ENCODE measurements at places on chromosomes 5 and 9.

DNA sequence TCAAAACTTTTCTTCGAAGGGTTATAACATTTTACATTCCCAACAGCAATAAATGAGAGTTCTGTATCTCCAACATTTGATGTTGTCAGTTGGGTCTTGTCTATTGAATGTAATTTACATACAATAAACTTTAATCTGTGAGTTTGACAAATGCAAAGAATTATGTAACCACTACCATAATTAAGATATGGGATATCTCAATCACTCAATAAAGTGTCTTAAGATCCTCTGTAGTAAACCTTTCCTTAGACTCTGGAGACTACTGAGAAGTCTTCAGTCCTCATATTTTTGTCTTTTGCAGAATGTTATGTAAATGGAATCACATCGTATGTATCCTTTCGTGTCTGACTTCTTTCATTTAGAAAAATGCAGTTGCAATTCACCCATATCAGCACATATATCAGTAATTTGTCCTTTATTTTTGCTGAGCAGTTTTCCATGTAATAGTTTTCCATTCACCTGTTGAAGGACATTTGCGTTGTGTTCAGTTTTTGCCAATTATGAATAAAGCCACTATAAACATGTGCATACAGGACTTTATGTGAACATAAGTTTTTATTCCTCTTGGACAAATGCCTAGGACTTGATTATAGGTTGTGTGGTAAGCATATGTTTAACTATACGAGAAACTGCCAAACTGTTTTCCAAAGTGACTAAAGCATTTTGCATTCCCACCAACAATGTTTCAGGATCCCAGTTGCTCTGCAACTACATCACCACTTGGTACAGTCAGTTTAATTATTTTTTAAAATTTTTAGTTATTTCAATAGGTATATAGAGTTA lies 784.6 kb upstream of the ZNF608 start:
- no peak for DNase-seq

- DNase-seq = no peak
Observed at GRCh38 chr5:38607930-38608564, 51.6 kb upstream of the LIFR start.

GRCh38 chr5:106290841-106291240 lies 1379.9 kb downstream of the EFNA5 start:
- no peak for DNase-seq

- DNase-seq = no peak
Observed at GRCh38 chr9:120608421-120608820, 28.5 kb upstream of the CDK5RAP2 start.

DNA sequence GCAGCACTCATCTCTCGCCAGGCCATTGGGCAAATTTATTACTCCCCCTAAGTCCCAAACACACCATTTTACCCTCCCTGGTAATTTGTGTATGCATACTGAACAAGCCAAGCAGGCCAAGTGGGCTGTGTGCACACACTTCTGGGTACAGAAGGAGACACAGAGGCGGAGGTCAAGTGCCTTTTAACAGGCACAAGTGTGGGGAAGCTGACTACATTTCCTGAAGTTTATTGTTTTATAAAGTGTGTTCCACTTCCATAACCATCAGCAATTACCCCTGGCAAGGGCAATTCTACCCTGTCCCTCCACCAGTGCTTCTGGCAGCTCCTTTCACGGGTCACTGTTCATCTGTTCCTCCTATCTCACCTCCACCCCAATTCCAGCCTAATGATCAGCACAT lies 93.9 kb downstream of the SETX start:
- DNase-seq = no peak

DNA sequence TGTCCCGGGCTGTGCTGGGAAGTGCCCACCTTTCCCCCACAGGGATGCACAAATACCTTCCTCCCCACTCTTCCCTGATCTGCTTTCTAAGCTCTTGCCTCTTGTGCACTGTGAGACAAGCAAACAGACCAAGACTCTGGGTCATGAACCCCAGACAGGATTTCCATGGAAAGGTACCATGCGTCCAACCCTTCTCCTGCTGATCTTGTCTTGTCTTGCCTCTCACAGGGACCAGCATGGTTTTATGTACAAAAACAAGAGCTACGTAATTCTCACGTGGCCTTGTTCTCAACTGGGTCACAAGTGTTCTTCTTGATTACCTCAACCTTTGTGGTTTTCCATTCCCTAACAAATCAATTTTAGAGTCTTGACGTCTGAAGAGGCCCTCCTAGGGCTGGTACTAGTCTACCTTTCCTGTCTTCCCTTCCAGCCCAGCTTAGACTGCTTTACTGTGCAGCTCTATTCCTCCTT lies 176.5 kb upstream of the MAP3K1 start:
- DNase-seq = no peak

GRCh38 chr5:31059889-31060288 lies 133.6 kb upstream of the CDH6 start:
- no peak for DNase-seq

DNA sequence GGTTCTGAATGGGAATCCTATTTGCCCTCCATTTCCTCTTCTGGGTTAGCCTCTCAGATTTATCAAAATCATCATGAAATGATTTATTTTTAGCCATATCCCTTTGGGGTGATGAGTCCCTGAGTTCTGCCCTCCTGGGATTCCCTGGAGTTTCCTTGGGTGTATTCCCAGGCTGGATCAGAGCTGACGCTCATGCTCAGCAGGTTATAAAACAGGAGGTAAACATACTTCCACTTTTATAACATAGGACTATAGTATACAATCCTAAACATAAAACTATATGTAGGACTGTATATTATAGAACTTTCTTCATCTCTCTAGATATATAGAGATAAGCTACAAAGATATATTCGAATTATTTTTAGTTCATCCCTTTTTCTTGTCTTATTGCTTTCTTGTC lies 4.4 kb upstream of the PRRX2 start:
- no peak for DNase-seq

DNA sequence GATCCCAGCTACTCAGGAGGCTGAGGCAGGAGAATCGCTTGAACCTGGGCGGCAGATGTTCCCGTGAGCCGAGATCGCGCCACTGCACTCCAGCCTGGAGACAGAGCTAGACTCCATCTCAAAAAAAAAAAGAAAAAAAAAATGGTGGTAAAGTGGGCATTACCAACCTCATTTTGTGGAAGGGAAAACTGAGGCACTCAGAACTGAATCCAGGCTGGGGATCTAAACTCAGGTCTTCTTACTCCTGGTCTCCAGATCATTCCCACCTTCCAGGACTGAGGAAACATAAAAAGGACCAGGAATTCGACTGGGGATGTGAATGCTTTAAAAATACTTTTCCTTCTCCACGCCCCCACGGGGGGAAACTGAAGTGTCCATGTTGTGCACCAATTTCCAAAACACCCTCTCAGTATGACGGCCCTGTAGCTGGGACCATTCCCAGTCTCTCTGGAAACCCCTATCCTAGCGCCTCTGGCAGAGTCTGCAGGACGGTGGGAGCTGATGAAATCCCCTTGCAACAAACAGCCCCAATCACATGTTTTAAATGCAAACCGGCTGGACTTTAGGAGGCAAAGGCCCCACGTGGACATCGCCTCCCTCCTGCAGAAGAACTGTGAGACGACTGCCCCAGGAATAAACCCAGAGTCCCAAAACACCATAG lies 8.9 kb upstream of the AKNA start:
- no peak for DNase-seq

- no peak for DNase-seq
Observed at GRCh38 chr5:82345108-82345507, 67.0 kb upstream of the RPS23 start.

GRCh38 chr5:58497921-58498320 lies 6.7 kb downstream of the GAPT start:
- DNase-seq = no peak

GRCh38 chr5:66193419-66193818 lies 49.3 kb downstream of the SREK1 start:
- DNase-seq = no peak

- no peak for DNase-seq
Observed at GRCh38 chr5:62643556-62644451, 65.2 kb downstream of the LRRC70 start.

- no peak for DNase-seq
Observed at GRCh38 chr5:96337048-96337781, 95.8 kb downstream of the PCSK1 start.

- no peak for DNase-seq
Observed at GRCh38 chr5:113029614-113030013, 53.0 kb downstream of the DCP2 start.

GRCh38 chr9:83006378-83006777 lies 56.6 kb downstream of the RASEF start:
- no peak for DNase-seq

DNA sequence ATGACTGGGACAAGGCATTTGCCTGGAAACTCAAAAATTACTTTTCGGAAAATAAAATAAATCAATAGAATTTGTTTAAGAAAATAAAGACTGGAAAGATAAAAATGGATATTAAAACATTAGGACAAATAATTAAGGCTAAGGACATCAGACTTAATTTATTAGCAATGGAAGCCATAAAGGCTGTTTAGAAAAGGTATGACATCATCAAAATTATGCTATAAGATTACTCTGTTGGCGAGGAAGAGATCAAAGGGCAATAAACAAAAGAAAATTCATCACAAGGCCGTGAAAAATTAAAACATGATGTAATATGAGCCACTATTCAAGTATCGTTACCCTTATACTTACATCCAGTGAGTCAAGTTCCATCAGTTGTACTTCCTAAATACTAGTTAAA lies 2.7 kb upstream of the CDH12 start:
- no peak for DNase-seq

GRCh38 chr9:91179237-91180138 lies 182.2 kb downstream of the AUH start:
- DNase-seq = no peak

GRCh38 chr5:38883842-38884241 lies 38.0 kb downstream of the OSMR start:
- no peak for DNase-seq

DNA sequence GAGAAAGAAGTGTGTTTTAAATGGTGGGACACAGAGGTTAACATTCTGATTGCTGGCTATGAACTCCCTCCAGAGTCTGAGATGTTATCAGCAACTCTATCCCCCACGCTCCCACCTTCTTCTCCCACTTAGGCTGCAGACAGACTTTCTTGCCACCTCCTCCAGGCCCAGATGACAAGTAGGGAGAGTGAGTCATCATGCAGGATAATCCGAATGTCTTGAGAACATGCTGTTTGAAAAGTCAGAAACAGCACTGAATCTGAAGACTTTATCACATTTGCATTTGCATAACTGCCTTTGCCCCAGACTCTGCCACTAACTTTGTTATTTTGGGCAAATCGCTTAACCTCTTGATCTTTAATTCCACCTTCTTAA lies 139.8 kb downstream of the ESM1 start:
- no peak for DNase-seq

DNA sequence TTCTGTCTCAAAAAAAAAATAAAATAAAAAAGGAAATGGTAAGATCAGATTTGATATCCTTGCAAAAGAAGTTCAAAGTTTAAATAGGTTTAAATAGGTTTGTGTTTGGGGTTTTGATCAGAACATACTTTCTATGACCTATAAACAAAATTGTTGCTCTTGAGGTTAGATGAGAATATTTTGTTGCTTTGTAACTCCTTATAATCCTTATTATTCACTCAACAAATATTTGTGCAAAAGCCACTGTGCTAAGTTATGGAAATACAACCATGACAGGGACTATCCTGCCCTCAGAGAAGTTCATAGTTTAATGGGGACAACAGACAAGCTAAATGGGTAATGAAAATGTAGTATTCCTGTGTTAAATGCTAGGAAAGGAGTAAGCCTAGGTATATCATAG lies 71.5 kb downstream of the INVS start:
- DNase-seq = no peak

DNA sequence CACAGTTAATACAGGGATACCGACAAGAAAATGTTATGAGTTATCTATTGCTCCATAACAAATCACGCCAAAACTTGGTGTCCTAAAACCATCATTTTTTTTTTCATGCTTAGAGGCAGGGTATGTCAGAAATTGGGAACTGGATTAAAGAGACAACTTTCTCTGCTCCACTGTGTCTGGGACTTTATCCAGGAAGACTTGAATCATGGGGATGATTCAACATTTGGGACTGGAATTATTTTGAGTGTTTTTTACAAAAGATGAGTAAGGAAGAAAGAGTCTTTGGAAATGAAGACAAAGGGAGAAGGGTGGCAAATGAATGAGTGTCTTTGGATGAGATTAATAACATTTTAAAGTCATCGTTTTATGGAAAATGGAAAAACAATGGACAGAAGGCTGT lies 1883.7 kb upstream of the C9orf72 start:
- DNase-seq = no peak

GRCh38 chr9:27212191-27212590 lies 84.8 kb downstream of the EQTN start:
- no peak for DNase-seq

- no peak for DNase-seq
Observed at GRCh38 chr5:87411973-87412629, 629 bp downstream of the CCNH start.

- peak; percentile 26 for DNase-seq
Observed at GRCh38 chr5:57383093-57383861, 99.3 kb downstream of the ACTBL2 start.

DNA sequence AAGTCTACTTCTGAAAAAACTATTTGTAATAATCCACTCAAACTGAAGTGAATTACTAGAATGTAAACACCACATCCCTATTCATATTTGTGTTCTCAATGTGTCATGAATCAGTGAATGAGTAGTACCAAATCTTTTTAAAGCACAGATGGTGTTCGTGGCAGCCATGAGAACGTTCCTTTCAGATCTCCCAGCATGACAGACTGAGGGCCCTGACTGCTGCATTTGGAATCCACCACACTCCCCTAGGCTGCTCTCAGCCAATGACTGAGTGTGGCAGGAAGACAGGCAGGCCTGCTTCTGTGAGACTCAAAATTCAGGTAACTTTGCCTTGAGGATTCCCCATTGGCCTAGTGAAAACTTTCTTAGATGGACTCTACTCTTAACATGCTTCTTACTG lies 10.9 kb upstream of the JMY start:
- DNase-seq = no peak

GRCh38 chr5:54533541-54534190 lies 16.1 kb downstream of the SNX18 start:
- DNase-seq = no peak

DNA sequence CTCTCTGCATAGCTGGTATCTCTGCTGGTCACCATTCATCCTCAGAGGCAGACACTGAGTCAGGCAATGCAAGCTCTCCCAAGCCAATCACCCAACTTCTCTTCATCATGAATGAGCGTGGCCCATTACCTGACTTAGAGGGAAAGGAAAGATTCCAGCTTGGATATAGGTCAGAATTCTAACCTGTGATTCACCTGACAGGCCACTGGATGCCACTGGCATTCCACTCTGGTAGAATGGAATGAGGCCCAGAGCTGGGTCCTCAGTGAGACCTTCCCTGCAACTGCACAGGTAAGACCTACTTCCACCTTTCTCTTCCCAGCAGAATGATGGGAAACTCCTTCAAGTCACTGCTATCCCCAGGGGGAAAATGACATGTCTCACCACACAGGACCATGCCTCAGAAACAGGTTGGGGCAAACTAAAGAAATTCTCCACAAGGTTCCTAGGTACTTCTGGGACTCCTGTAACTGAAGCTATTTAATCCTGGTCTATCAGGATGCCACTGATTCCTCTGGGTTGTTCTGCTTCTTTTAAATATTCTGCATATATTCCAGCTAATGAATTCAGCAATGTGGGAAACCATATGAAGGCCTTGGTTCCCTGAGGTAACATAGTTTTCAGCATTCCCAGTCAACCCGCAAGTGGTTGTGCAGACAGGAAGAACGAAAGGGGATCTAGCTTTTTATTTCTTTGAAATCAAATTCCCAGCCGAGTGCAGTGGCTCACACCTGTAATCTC lies 62.0 kb downstream of the SUSD1 start:
- DNase-seq = peak; percentile 18

GRCh38 chr5:137492331-137492730 lies 6.8 kb downstream of the SPOCK1 start:
- no peak for DNase-seq
